ENCODE measurements at places on chromosomes 4 and X.

GRCh38 chr4:87103691-87104187 is 116.7 kb downstream of the KLHL8 start:
- no peak for DNase-seq

- DNase-seq = no peak
These were observed 16.4 kb downstream of the DSPP start for GRCh38 chr4:87624698-87625097.

- peak; percentile 77 for DNase-seq
These were observed 217.6 kb downstream of the PTTG2 start for GRCh38 chr4:38177641-38178391.

DNA sequence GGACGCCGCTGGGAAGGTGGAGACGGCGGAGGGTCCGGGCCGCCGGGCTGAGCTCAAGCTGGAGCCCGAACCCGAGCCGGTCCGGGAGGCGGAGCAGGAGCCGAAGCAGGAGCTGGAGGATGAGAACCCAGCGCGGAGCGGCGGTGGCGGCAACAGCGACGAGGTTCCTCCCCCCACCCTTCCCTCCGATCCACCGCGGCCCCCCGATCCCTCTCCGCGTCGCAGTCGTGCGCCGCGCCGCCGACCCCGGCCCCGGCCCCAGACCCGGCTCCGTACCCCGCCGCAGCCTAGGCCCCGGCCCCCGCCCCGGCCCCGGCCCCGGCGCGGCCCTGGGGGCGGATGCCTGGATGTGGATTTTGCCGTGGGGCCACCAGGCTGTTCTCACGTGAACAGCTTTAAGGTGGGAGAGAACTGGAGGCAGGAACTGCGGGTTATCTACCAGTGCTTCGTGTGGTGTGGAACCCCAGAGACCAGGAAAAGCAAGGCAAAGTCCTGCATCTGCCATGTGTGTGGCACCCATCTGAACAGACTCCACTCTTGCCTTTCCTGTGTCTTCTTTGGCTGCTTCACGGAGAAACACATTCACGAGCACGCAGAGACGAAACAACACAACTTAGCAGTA is 483 bp downstream of the USP27X start:
- no peak for DNase-seq

DNA sequence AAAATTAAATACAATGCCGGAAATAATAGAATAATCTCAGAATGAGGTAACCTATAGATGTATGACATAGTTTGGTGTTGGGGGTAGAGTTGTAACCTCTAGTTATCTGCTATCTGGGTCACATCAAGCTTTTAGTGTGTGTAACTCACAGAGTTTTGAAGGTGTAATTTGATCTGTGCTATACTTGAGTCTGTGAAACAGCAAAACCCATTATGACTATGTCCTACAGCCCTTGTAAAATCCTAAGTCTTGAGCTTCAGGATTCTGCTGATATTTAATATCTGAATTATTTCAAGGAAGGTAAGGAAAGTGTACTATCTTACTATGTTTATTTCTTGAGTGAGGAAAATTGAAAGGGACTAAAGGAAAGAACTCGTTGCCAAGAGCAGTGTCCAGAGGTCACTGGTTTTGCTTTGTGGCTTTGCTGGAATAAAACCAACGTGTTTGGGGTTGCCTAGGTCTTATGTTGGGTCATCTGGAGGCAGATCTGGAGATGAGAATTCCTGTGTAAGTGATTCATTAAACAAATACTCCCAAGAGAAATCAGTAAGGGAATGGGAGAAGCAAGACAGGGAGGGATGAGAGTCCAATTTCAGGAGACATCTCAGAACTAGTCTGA is 107.8 kb upstream of the CBLL2 start:
- DNase-seq = no peak

DNA sequence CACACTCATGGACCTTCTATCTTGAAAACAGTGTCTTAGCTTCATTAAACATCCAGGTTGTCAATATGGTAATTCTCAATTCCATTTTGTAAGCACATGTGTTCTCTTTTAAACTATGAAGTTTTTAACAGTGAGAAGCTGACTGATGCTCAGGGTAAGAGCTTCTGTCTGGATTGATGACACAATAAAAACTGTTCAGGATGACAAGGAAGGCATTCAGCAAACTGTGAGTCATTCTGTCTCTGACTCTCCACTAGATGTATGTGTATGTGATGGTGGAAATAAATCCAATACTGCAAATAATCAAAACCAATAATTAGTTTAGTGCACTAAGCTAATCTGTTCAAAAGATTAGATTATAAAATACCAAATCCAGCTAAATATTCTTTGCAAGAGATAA is 115.3 kb upstream of the ARX start:
- DNase-seq = no peak

DNA sequence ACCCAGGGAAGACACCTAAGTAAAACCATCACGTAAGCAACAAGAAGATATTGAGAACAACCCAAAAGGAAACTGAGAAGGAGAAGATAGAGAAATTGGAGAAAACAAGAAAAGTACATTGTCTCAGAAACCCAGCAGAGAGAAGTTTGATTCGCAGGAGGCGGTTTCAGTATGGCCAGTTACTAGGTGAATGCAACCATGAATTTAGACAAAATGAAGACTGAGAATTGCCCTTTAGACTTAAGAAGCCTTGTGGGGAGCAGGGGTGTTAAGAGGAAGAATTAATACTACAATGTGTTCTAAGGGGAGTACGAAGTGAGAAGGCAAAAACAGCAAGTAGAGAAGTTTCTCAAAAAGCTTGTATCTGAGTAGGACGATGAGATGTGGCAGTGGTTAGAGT is 229.3 kb upstream of the NEIL3 start:
- DNase-seq = no peak
